ENCODE measurements at places on chromosomes 2 and 18.

GRCh38 chr2:36701918-36702317 is 5.4 kb downstream of the VIT start:
- no peak for DNase-seq

- DNase-seq, result no peak
Observed at GRCh38 chr18:3875376-3875775, 425.4 kb downstream of the TGIF1 start.

- no peak for DNase-seq
Observed at GRCh38 chr2:219713110-219713509, 85.7 kb downstream of the SLC4A3 start.

DNA sequence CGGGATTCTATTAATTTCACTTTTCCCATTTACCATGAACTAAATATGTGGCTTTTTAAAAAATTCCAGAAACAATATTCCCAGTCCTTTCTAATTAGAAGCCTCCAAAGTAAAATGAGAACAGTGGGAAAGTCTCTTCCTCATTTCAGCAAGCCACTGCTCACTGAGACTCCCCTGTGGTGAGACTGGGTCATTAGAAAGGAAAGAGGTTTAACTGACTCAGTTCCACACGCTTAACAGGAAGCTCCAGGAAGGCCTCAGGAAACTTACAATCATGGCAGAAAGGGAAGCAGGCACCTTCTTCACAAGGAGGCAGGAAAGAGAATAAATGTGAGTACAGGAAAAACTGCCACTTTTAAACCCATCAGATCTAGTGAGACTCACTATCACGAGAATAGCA is 258.9 kb upstream of the CHAC2 start:
- DNase-seq, result no peak

GRCh38 chr18:22731398-22731797 is 201.7 kb upstream of the RBBP8 start:
- DNase-seq, result no peak

GRCh38 chr2:199973703-199974102 is 18.3 kb downstream of the MAIP1 start:
- no peak for DNase-seq

- DNase-seq, result no peak
Observed at GRCh38 chr2:44001716-44002115, 5.9 kb upstream of the LRPPRC start.

GRCh38 chr2:216004697-216005283 is 8.6 kb downstream of the MREG start:
- no peak for DNase-seq

DNA sequence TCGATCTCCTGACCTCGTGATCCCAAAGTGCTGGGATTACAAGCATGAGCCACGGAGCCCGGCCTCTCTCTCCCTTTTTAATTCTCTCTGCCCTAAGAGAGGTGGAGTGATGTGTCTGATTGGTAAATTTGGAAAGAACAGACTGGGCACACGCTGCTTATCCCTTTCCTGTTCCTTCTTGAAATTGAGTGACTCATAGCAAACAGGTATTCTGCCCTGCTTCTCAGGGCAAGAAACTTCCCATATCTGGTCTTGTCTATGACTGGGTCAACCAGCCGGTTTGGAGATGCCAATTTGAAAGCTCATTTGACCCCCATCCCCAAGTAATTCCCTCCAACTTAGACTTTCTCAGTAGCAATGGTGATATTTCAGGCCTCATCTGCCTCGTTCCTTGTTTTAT is 15.0 kb downstream of the LYPD1 start:
- no peak for DNase-seq
